ENCODE measurements at places on chromosomes 1 and 21. TPM values are rescaled to one million over a fixed set of nuclear protein-coding genes. Genes with fewer than 3 reads are reported as not detected.

DNA sequence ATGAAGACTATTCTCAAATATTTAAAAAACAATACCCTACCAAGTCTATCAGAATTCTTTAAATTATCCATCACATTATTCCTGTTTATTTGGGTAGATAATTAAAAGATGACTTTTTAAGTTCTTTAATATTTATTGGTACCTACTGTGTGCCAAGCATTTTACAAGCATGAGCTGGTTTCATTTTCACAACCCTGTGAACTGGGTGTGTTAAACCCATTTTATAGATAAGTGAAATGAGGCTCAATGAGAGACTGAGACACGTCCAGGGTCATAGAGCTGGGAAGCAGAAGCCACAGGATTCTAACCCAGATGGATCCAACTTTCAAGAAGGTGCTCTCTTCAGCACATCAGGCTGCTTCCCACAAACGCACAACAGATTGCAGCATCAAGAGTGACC lies 12.3 kb downstream of the LRRN2 start:
- ATAC-seq: no peak

GRCh38 chr1:207951652-207952051 lies 40.7 kb upstream of the CD34 start:
- ATAC-seq: no peak

DNA sequence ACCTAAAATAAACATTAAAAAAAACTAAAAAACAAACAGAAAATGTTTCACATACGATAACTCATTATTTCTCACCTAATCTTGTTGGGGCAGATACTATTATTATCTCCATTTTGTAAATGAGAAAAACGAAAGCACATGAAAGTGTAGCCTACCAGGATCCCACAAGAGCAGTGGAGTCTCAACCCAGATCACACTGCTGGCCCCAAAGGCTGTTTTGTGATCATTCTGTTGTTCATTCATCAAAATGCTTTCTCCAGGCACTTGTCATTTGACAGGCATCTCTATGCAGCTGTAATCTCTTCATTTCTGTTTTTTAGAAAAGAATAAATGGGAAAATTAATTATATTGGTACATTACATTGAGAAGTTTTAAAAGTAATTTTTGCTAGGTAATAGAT lies 67.5 kb downstream of the AK5 start:
- no peak for ATAC-seq

- no peak for ATAC-seq
Observed at GRCh38 chr1:111660204-111661150, 40.9 kb downstream of the RAP1A start.

PRPF38B gene
- total RNA-seq: 70.3 TPM

KRTAP19-4 gene
- not detected for total RNA-seq

RCSD1 gene
- total RNA-seq: 69.0 TPM

MPL gene
- not detected for total RNA-seq

HCRTR1 gene
- not detected for total RNA-seq

IFI44 gene
- total RNA-seq: 25.8 TPM
